ENCODE measurements at places on chromosomes 12 and 14.

- no peak for DNase-seq
Measured at GRCh38 chr12:109518820-109519665, 41.6 kb downstream of the UBE3B start.

DNA sequence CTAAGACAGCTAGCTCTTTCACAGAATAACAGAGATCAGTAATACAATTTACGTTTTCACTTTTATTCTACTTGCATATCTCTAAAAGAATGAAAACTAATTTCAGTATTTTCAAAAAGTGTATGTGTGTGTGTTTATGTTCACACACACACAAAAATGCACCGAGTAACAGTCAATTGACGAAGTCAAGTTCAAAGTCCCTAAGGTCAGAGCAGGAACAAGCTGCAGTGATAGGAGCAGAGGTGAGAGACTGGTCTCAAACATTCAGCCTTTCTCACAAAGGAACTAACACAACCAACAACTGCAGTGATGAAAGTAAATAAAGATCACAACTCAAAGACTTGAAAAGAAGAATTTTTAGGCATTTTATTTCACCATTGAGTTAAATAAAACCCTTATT is 429.7 kb downstream of the C12orf50 start:
- DNase-seq, result no peak

GRCh38 chr12:11854011-11854499 is 204.6 kb downstream of the ETV6 start:
- DNase-seq, result no peak

DNA sequence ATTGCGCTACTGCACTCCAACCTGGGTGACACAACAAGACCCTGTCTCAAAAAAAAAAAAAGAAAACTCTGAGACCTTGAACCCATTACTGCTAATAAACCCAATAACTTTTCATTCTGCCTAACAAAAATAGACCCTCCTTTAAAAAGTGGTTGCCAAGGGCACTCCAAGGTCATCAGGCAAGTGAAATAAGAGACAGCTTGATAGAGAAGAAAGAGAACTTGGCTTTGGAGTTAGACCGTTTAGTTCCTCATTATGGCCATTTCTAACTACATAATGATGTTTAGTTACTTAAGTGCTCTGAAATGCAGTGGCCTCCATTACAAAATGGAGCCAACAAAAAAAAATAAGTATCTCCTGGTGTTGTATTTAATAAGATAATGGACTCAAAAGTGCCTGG is 55.9 kb downstream of the PHLDA1 start:
- DNase-seq, result no peak

DNA sequence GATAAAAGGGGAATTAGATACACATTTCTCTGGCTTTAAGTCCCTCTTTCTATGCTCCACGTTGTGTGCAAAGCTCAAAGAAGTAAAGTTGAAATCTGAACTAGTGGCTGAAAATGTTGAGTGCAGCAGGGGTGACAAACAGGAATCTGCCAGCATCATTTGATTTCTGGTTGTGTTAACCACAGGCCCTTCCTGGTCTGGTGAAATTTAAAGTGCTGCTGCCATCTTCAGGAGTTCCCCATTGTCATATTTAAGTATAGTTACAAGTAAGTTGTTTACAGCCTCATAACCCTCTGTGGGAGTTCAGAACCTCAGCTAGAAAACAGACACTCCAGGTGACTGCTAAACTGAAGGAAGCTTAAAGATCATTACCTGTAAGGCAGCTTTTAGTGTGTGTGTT is 90.9 kb upstream of the CCDC196 start:
- no peak for DNase-seq

DNA sequence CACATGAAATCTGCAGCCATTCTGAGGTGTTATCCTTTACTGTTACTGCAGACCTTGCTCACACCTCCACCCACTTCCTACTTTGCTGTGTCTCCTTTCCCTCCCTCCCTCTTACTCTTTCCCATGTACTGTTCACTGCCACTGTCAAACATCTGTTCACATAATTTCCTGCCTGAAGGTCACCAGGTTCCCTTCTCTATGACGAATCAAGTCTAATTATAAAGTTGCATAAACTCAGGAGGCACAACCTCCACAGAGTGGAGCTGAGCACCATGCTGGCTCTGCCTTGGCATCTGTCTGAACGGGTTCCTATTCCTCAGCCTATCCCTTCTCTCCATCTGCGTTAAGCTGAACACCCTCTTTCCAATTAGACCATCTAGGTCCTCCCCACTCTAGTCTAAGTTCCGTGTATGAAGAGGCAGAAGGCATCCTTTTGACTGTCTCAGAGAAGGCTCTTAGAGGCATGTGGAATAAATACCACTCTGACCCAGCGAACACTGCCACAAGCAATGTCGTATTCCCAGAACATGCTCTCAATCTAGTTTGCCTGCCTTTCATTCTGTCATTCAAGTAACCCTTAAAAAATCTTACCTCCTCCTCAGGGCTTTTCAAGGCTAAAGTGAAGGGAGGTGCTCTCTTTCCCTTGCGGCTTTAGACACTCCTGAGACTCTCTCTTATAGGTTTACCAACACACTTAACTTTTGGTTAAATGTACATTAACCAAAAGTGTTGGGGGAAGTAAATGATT is 48.7 kb downstream of the ACADS start:
- no peak for DNase-seq

- DNase-seq, result no peak
Measured at GRCh38 chr14:88013750-88014349, 8.9 kb downstream of the GPR65 start.

DNA sequence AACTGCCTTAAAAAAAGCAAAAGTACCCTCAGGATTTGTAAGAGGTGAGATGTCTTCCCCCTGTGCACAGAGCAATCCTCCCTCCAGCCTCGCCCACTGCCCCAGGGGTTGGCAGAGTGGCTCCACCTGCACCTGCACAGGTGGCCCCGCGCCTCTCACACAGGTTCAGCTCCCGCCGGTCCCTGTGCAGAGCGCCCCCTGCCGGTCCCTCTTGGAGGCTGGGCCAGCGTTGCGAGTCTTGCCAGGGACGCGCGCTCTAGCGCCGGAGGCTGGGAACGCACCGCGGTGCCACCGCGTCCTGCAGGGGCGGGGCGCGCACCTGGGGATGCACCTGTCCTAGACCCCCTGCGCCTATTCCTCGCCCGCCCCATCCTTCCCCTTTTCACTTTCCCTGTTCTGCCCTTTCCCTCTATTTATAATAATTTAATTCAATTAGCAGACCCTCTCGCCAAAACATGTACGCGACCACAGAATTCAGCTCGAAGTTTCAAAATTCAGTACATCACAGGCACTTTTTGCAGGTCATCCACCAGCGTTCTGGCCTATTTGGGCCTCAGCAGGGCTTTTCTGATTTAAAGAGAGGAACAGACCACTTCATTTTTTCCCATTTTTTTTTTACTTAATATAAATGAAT is 618.6 kb downstream of the AACS start:
- no peak for DNase-seq

- DNase-seq, result no peak
Measured at GRCh38 chr12:14280921-14281320, 84.6 kb upstream of the ATF7IP start.

DNA sequence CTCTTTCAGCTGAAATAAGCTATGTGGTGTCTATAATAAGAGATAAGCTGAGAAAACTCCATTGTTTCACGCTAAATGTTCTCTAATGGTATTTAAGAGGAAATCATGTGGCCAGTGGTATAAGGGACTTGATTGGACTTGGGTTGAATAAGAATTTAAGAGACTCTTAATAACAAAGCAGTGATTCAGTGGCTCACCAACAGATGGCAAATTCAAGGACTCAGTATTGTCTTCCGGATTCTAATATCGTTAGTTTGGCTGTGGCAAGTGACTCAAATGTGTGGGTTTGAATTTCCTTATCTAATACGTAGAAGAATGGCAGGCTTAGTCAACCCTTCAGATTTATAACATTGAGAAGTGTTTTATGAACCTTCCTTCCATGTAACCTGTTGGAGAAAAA is 49.1 kb upstream of the KCNH3 start:
- DNase-seq, result no peak

DNA sequence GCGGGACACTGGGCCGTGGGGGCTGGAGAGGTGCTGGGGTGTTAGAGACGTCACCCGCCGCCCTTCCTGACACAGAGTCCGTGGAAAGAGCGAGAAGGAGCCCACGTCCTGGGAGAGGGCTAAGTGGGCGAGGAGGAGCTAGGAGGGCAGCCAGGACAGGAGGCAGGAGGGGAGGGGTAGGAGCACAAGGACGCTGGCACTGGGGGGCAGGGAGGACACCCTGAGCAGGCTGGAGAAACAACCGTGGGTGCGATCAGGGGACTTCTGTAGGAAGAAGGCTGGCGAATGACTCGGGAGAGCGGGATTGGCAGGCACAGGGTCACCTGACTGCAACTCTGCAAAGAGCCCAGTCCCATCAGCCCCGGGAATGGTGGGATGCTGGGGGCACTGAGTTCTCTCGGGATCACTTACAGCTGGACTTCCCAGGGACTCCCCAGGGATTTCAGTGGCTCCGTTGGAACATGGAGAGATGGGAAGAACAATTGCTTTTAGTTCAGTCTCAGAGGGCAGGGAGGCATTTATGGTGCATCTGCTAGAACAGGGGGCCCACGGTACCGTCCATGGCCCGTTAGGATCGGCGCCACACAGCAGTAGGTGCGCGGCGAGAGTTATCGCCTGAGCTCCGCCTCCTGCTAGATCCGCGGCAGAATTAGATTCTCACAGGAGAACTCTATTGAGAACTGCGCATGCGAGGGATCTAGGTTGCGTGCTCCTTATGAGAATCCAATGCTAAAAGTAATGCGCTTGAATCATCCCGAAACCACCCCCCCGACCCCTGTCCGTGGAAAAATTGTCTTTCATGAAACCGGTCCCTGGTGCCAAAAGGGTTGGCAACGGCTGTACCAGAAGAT is 24.3 kb downstream of the UBR7 start:
- DNase-seq, result no peak

- no peak for DNase-seq
Measured at GRCh38 chr12:27777141-27777540, 2.9 kb upstream of the KLHL42 start.

DNA sequence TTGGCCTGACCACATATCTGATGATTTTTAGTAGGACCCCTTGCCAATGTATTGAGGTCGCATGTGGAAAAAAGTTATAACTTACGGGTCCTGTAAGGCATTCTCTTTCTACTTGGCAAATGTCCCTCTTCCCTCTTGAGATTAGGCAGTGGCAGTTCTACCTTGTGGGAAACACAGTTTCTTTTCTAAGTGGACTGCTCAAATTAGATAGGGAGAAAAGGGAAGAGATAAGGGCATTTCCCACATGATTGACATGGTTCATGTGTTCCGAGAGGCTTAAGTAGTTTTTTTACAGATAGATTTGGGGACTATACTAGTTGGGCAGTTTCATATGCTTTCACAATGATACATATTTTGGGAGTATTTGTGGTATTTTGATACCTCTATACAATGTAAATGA is 154.7 kb downstream of the FBXL14 start:
- DNase-seq, result no peak

GRCh38 chr14:101132051-101132571 is 228.6 kb upstream of the RTL1 start:
- peak; percentile 60 for DNase-seq

GRCh38 chr12:94098466-94098865 is 49.9 kb upstream of the PLXNC1 start:
- DNase-seq, result no peak

- DNase-seq, result no peak
Measured at GRCh38 chr12:13100882-13101769, 2.3 kb downstream of the GSG1 start.

- no peak for DNase-seq
Measured at GRCh38 chr12:87796961-87797516, 232.2 kb downstream of the C12orf50 start.

GRCh38 chr12:122830517-122831214 is 4.6 kb upstream of the HIP1R start:
- DNase-seq, result no peak

- DNase-seq, result no peak
Measured at GRCh38 chr14:63662776-63663175, 21.1 kb upstream of the WDR89 start.

DNA sequence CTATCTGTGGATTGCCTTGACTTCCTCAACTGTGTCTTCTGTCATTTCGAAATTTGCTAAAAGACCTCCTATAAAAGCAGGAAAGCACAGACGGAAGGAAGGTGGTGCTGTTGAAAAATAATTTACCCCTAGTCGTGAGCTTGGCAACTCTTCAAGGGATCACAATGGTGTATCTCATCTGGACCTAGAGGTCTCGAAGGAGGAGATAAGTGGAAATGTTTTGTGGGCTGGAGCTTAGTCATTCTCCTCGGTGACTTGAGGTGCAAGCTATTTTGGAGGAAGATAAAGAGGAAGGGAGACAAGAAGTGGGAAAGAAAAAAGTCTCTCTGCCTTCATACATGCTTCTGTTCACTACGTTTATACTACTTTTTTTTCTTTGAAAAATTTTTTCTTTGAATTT is 89.9 kb downstream of the FLRT2 start:
- DNase-seq, result no peak

- peak; percentile 74 for DNase-seq
Measured at GRCh38 chr14:54803396-54803795, 99.2 kb downstream of the GCH1 start.

- no peak for DNase-seq
Measured at GRCh38 chr12:52686756-52687487, 6.7 kb upstream of the KRT1 start.

DNA sequence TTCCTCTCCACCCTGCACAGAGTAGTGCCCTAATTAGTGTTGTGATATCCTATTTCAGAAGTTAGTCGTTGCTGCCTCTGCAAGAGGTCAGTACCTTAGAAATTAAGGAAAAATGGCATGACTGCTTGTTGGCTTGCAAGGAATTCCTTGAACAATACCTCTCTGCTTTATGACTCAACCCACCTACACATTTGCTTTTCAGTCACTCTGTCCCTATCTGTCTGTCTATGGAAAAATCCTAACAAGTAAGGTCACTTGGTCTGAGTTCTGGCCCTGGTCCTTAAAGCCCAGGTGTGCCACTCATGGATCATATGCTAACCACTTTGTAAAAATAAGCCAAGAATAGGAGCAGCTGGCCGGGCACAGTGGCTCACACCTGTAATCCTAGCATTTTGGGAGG is 116.4 kb upstream of the ATF1 start:
- DNase-seq, result no peak

DNA sequence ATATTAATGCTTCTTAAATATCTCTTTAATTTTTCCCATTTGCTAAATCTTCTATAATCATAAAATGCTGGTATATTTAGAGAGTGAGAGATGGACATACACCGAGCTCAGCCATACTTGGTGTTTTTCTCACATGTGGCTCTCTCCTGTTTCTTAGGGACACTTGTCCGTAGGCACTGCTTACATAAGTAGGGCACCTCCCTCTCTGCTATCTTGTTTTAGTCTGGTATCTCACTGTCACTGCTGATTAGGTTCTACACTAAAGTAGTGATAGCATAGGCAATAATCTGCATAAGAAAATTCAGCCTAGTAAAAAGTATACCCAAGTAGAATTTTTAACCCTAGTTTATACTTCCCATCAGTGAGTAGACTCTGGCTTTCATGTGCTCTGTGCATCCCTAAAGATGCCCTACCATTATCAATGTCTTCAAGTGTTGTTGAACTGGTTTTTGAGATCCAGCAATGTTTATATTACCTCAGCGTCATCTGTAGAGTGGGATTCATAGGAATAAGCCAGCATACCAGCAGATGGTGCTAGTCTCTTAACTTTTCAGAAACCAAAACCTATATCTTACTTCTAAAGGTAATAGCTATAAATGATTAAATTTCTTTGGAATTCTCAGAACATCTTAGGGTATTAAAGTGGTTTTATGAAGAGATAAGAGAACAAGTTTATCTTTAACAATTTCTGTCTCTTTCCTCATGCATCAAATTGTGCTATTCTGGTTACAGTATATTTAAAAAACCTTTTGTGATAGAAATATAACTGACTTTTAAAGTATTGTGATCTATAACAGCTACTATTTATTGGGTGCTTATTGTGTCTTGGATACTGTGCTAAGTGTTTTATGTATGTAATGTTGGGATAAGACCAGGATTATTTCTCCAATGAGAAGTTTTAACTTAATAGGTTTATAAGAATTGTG is 32.9 kb downstream of the ARID2 start:
- no peak for DNase-seq

Data from vagina (tissue), 2 donors.